ENCODE measurements at places on chromosomes 12 and 14.

DNA sequence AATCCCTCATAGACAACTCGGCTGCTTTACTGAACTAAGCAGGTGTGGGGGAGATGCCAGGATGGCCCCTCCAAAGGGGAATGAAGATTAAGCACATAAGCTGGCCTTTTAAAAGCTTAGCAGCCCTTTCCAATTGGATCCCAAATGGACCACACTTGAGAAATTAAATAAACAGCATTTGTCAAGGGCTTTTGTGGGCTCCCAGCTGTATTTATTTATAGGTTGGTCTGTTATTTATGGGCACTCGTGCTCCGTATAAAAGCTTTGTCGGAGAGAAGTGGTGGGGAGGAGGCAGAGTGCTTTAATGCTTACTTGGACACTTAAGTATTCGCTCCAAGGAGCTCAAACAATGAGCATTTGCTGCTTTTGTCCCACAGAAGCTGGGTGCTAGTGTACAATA is 580.2 kb downstream of the MED13L start:
- no peak for DNase-seq

- no peak for DNase-seq
Measured at GRCh38 chr12:99901181-99901580, 83.6 kb downstream of the ANKS1B start.

GRCh38 chr12:89770391-89770790 is 61.8 kb upstream of the ATP2B1 start:
- DNase-seq, result no peak

- no peak for DNase-seq
Measured at GRCh38 chr12:53388932-53389331, 9.0 kb downstream of the SP1 start.

DNA sequence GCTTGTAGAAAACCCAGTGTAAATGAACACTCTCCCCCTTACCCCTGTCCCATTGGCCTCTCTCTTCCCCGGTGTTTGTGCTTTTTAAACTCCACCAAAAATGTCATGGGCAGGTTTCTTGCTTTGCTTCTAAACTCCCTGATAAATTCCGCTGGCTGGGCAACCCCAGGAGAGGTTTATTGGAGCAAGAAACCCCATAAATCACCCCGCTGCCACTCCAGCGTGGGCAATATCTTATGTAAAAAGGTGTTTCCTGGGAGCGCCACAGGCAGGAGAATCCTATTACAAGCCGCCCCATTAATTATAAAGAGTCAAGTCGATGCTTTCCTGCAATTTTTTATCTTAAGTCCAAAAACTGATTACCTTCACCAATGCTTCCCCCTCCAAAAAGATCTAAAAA is 22.8 kb downstream of the LHX5 start:
- no peak for DNase-seq

DNA sequence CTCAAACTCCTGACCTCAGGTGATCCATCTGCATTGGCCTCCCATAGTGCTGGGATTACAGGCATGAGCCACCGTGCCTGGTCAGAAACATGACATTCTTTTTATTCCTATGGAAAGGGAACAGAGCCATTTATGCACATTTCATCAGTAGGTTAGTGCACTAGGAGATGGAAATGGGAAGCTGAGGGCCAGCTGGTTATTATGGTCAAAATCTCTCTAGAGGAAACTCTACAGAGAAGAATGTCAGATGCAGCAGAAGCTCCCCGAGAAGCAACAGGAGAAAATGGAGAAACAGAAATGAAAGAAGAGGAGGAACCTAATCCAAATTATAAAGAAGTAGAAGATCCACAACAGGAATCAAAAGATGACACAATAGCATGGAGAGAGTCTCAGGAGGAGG is 2.7 kb downstream of the CFAP251 start:
- no peak for DNase-seq

DNA sequence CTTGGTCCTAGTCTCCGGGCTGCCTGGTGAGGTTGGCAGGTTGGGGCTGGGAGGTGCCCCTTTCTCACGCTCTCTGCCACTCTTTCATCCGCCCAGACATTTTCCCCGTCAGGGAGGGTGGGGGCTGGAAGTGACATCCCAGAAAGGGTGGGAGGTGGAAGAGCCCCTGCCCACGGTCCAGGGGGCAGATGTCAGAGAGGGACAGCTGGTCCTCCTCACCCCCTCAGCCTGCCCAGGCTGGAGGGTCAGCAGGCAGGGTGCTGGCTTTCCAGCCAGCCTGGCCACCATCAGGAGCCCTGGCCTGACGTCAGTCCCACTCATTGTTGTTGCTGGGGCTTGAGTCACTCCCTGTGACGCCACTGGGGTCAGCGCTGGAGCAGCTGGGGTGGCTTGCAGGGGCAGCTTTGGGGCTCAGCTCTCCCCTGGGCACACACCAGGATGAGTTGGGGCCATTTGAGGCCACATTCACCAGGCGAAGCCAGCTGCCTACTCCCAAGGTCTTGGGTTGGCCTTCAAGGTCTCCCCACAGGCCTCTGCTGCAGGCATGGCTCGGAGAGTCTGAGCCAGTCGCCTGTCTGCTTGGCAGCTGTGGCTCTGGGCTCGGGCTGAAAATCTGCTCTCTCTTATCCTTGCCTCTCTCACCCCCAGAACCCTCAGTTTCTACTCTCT is 5.7 kb upstream of the ATG101 start:
- DNase-seq, result no peak

DNA sequence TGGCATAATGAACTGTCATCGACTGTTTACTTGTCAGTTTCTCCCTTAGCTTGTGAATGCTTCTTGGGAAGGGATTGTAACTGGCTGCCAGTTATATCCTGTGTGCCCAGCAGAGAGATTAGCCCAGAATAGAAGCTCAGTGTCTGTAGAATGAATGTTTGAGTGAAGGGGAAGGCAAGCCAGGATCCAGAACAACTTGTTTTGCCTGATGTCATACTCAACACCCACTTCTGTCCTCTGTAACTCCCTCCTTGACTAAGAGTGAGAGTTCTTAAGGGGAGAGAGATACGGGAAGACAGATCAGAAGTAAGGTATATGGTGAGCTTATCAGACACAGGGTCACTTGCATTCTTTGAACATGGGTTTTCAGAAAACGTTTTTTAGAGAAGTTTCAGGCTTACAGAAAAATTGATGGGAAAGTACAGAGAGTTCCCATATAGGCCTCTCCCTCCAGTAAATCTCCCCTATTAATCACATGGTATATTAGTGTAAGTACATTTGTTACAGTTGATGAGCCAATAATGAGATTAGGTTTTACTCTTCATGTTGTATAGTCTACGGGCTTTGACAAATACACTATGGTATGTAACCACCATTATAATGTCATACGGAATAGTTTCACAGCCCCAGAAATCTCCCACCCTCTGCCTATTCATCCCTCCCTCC is 5.6 kb upstream of the SPPL3 start:
- DNase-seq, result no peak

- DNase-seq, result no peak
Measured at GRCh38 chr14:56724013-56724412, 86.3 kb downstream of the OTX2 start.

Measured in NCI-H1417 treated with DMSO at 0.1 percent for 48 hours (cell line).